ENCODE measurements at places on chromosomes 5 and 9. TPM values are rescaled to one million over a fixed set of nuclear protein-coding genes. Genes with fewer than 3 reads are reported as not detected.

PTPN3 gene
- total RNA-seq, result 0.82 TPM

WDR31 gene
- total RNA-seq, result 1.6 TPM

UGT3A1 gene
- total RNA-seq, result not detected

ZNF879 gene
- total RNA-seq, result 1.6 TPM

DNA sequence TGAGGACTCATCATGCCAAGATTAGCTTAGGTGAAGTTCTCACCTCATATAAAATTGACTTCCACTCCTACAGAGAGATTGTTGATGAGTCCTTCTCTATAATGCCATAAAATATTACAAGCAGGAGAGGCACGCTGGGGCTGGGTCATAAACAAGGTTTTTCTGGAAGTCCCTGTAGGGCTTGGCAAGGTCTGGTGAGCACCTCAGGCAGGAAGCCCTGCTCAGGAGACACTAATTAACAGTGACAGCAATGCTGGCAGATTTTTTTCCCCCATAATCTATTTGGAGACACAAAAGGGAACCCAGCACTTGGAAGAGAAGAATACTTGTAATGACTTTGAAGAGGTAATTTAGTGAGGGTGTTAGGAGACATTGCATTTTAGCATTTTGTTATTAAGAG lies 118.7 kb downstream of the DIRAS2 start:
- no peak for ATAC-seq

DNA sequence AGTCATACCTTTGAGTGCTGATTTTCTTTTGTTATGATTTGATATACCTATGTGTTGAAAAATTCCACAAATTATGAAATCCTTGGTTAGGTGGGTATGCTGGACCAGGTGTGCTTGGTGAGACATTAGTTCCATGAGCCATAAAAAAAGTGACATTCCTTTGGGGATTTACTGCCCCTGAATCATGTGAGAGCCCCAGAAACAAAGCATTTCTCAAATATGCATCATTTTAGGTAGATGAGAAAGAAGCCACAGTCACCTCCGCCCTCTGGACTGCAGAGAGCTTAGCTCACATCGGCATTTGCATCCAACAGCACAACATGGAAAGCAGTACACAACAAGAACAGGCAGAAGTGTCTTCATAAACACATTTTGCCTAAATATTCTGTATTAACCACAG lies 55.3 kb downstream of the DAP start:
- no peak for ATAC-seq

DNA sequence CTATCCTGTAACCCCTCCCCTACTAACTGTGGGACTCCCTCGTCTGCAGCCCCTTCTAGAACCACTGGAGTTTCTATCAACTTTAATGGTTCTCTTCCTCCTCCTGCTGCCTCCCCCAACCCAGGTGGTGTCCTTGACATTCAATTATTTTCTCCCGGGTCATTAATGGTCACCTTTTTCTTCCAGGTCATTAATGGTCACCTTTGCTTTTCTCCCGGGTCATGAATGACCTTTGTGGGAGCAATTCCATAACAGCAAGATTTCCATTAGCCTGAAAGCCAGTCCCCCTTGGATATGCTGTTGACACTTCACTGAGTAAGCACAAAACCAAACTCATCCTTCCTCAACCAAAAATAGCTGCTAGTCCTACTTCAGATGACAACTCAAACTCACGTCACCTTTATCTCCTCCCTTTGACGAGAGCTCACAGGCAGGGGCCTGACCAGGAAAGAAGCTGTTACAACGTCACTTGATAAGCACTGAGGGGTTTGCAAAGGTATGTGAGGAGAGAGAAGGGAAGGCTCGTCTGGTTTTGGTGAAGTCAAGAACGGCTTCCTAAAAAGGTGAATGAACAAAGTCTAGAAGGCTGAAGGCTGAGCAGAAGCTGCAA lies 10.9 kb downstream of the CCDC127 start:
- ATAC-seq, result no peak

- ATAC-seq, result no peak
Observed at GRCh38 chr9:123784518-123784917, 145.4 kb downstream of the DENND1A start.

DNA sequence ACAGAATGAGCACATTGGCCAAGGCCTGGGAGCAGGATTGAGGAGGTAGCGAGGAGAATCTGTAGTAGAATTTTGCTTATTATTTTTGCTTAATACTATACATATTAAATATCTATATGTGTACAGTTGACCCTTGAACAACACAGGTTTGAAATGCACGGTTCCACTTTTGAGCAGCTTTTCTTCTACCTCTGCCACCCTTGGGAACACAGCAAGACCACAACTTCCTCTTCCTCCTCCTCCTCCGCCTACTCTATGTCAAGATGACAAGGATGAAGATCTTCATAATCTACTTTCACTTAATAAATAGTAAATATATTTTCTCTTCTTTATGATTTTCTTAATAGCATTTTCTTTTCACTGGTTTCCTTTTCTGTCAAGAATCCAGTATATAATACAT lies 541.4 kb downstream of the KCTD16 start:
- no peak for ATAC-seq

Measured in activated T-helper 17 cell treated with anti-CD3 and anti-CD28 coated beads, Interleukin-2, amount 50 U/mL, for 72 hours (primary cell).